ENCODE measurements at places on chromosomes 3 and 15.

DNA sequence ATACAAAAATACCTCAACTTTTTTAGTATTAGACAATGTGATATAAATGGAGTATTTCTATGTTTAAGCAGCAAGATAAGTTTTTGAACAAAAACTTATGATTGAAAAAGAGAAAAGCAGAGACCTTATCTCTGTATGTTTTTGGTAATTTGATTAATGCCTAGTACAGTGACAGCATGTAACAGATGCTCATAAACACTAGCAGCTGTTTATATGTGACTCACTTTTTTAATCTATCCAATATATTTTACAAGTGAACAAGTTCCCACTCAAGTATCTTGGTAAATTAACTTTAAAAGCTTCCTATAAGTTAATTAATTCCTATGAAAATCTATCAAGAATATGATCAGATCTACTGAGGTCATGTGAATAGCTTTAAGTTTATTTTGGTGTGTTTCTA lies 55.1 kb downstream of the NGLY1 start:
- DNase-seq = no peak

DNA sequence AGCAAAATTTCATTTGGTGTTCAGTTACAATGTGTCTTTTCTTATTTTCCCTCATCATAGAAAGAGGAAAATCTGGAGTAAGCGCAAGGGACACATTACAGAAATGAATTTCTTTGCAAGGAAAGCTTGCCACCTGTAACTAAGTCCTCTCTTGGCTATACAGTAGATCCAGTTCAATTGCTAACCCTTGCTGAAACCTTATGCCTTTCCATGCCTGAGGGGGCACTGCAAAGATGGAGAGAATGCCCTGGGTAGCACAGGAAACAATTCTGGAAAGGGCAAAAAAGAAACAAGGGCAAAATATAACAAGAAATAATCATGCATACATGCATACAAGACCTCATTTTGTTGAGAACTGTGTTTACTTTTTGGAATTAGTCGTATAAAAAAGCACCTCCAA lies 4.3 kb downstream of the CADM2 start:
- no peak for DNase-seq

DNA sequence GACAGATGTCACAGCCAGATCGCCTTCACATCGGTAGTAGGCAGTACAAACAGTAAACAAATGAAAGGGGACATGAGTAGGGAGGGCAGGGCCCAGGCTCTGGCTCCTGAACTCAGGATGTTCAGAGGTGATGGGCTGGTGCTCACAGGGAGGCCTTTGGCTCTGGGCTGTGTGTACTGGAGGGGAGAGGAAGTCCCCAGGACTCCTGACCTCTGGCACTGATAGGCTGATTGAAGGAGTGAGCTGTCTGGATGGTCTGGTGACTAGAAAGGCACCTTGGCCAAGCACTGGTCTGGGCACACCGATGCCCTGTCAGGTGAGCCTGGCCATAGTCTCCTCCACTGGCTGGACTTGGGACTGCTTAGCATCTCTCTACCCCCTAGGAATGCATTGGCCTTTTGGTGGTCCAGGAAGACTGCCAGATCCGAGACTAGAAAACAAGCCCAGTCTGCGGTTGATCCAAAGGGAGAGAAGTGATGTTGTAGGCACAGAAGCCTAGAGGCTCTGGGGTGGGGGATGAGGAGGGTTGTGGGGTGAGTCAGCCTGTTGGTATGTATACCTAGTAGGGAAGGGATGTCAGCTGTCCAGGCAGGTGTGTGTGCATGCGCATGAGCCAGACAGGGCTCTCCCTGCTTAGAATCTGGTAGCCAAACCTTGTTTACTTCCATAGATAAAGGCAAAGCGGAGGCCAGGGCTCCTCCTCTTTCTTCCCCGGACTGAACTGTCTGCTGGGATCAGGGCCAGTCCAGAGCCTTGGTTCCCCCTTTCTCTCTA lies 1.9 kb downstream of the SPINT1 start:
- DNase-seq = no peak

DNA sequence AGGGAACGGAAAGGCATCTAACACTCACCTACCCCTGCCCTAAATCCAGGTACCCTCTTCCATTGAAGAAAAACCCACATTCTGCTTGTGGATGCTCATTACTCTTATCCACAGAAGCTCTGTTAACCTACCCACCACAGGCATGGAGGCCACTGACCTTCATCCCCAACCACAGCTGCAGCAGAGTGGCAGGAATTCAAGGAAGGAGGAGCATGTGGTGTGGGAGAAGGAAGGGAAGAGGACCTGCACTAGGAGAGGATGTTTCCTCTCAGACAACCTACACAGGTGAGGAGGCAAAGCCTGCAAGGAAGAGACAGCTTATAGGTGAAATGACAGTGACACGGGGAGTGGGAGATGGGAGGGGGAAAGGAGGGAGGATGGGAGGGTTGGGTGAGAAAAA lies 192.5 kb upstream of the TSC22D2 start:
- no peak for DNase-seq

GRCh38 chr15:45635191-45635638 lies 386 bp downstream of the SQOR start:
- DNase-seq = peak; percentile 20

DNA sequence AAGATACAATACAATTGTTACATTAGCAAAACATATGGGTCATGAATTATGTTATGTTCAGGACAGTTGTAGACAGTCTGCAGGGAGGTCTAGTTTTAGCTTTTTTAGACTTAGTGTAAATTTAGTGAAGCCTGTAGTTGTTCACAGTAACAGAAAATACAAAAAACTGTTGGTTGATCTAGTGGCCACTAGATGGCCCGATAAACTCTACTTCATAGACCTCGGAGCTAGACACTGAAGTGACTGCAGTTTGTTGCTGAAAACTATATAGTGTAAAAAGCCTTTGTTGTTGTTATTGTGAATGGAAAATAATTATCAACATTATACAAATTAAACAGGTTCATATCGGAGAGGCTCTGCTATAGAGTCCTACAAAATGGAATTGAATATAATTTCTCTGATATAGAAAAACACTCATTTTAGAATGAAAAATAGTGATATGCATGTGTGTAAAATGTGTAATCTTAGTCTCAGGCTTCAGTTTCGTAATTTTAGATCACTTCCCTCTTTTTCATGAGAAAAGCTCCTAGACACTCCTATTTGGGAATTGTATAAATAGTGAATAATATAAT lies 18.3 kb downstream of the MAGEL2 start:
- DNase-seq = no peak

GRCh38 chr3:78337801-78338211 lies 1297.9 kb downstream of the ROBO2 start:
- no peak for DNase-seq

GRCh38 chr3:159775372-159775961 lies 213.2 kb upstream of the IL12A start:
- no peak for DNase-seq

GRCh38 chr3:94645790-94646189 lies 582.9 kb downstream of the NSUN3 start:
- no peak for DNase-seq

GRCh38 chr15:51708013-51708412 lies 26.7 kb downstream of the SCG3 start:
- DNase-seq = no peak

DNA sequence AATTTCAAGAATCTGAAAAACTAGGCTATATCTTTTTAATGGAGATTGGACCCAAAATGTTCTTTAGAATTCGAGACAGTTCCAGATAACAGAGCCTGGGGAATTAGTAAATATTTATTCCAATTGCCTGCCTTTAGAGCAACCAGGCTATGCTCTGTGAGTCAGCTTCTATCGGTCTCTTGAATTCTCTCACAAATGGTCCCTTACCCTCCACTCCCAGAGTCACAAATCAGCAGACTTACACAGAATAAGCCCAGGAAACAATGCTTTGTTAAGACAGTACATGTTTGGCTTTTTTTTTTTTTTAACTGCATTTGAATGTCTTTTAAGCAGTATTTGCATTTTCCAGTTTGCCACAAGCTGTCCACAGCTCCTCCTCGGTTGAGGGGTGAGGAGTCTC lies 460.7 kb upstream of the CBLB start:
- DNase-seq = no peak

DNA sequence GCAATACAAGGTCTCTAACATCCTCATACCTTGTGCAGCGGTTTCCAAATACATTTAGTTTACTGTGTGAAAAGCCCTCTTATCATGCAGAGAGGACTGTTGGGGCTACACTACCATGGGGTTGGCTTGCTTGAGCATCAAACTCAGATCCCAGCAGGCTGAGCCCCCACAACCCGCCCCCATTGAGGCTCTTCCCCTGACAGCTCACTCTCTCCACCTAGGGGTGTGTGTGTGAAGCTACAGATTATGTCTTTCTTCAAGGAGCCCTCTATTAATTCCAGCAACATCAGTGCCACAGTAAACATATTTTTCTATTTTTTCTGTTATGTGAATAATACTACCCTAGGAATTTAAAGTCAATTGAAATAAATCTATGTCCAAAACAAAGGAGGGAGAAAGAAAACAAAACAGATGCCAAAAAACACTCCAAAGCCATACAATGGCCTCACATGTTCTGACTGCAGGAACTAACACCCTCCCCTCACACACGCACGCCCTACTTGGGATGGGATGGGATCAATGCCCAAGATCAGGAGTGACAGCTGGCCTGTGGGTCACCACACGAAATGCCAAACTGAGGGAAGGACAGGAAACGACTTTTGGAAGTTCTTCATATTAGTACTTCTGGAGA lies 14.7 kb downstream of the TM4SF4 start:
- DNase-seq = no peak

DNA sequence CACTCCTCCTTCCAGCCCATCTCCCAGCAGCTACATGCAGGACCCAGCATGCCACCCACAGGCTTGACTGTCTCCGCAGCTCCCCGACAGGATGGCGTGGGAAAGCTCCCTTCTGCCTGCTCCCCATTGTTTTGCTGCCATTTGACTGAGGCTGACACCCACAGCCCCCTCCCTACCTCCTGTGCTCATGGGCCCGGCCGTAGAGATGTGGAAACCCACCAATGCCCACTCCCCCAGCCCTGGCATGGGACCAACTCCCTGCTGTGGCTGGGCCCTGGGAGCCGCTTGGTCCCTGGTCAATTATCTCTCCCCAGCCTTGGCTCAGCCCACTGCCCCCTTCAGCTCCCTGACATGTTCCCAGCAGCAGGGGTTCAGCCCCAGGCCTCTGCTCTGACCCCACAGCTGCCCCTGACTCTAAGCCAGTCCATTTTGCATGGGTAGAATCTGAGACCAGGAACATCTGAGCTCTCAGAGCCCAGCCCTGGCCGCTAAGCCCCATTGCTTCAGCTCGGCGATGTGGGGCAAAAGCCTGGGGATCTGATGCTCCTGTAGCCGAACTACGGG lies 8.2 kb downstream of the C3orf22 start:
- DNase-seq = no peak

- no peak for DNase-seq
These were observed 24.2 kb downstream of the SOX2 start for GRCh38 chr3:181735911-181736310.

GRCh38 chr15:52678468-52679231 lies 538 bp downstream of the ATOSA start:
- peak; percentile 14 for DNase-seq

- no peak for DNase-seq
These were observed 20.3 kb downstream of the CISH start for GRCh38 chr3:50591196-50591741.

GRCh38 chr15:63104727-63105126 lies 16.9 kb upstream of the LACTB start:
- no peak for DNase-seq

DNA sequence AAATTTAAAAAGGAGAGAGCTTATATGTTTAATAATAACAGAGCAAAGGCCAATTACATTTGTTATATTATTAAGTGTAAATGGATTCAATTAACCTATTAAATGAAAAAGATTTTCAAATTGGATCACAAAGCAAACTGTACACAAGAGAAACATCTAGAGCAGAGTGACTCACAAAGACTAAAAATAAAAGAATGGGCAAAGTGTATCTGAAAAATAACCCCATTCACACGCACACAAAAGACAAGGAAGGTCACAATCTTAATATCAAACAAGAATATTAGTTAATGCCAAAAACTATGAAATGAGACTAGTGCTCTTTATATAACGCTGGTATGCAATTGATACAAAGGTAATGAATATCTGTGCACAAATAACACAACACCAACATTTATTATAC lies 65.7 kb downstream of the MOBP start:
- no peak for DNase-seq

- DNase-seq = no peak
These were observed 58.8 kb downstream of the TRPC1 start for GRCh38 chr3:142782616-142783015.

- no peak for DNase-seq
These were observed 10.1 kb downstream of the USP3 start for GRCh38 chr15:63514531-63514943.

GRCh38 chr3:2656806-2657777 lies 453.1 kb downstream of the IL5RA start:
- no peak for DNase-seq

DNA sequence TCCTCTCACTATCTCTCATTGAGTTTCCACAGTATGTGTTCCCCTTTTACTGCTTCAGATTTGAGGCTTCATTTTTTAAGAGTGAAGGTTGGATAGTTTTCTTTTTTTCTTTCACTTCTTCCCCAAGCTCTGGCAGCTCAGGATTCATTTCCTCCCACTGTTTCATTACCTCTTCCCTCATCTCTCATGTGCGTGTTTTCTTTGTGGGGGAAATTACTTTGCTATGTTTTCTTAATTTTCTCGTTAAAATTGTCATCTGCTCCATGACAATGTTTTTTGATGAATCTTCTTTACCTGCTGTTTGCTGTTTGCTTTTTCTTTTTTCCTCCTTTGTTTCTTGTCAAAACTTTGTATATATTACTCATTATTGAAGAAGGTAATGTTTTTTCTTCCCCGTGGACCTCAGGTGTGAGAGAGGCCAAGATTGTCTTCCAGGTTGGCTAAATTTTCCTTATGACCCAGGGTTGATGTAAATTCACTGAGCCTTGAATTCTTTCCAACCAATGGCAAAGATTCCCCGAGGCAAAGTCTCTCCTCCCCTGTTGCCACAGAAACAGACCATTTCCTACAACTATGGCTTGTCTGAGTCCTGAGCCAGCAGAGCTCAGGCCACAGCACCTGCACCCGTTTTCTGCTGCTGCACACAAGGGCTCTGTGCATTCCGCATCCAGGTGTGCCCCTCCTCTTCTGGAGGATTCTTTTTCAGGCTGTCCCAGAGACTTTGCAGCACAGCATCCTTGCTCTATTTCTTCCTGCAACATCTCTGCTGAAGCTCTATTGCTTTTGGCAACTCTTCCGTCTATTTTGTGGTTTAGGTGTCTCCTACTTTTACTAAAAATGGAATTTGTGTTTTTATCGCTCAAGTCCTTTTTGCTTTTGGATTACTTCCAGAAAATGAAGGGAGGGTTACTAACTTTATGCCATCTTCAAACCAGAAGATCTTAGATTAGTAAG lies 66.1 kb downstream of the NOX5 start:
- no peak for DNase-seq

GRCh38 chr15:79091204-79091867 lies 756 bp upstream of the RASGRF1 start:
- no peak for DNase-seq

Measured in stimulated activated CD8-positive, alpha-beta memory T cell treated with anti-CD3 and anti-CD28 coated beads, Interleukin-7, amount 100 ng/mL, for 1 hour (primary cell).